ENCODE measurements at places on chromosomes 1 and 21.

DNA sequence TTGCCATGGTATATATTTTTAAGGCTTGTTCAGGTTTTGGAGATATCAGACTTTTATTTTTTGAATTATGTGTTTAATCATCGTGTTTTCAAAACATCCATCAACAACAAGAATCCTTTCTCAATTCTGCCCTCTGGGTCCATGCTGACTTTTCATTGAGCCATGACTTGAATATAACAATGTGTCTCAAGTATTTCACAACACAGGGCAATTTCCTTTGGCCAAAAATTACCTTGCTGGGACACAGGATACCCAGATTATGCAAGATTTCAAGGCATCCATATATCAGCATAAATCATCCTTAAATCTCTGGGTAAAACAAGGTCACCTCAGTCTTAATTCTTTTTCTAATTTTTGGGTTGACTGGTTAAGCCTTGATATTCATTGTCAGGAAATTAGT is 411.2 kb upstream of the USP24 start:
- no peak for DNase-seq

DNA sequence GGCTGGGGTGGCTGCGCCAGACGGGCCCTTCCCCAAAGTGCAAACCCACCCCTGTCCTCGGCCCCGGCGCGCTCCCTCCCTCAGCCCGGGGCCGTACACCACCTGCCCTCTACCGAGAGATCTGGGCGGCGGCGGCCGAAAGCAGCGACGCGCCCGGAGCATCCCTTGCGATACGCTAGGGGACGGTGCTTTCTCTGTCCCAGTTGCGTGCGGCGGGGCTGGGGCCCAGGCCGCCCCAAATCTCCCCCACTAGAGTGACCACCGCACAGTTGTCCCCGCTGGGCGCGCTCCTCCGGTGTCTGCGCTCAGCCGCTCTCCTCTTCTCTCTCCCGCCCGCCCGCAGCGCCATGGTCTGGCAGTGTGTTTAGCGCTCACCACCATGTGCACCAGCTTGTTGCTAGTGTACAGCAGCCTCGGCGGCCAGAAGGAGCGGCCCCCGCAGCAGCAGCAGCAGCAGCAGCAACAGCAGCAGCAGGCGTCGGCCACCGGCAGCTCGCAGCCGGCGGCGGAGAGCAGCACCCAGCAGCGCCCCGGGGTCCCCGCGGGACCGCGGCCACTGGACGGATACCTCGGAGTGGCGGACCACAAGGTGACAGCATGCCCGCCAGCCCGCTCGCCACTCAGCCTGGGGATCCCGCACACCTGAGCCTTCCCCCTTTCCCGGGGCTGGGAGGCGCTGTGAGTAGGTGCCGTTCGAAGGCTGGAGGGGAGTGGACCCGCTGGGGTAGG is 1.0 kb downstream of the ST6GALNAC5 start:
- no peak for DNase-seq

DNA sequence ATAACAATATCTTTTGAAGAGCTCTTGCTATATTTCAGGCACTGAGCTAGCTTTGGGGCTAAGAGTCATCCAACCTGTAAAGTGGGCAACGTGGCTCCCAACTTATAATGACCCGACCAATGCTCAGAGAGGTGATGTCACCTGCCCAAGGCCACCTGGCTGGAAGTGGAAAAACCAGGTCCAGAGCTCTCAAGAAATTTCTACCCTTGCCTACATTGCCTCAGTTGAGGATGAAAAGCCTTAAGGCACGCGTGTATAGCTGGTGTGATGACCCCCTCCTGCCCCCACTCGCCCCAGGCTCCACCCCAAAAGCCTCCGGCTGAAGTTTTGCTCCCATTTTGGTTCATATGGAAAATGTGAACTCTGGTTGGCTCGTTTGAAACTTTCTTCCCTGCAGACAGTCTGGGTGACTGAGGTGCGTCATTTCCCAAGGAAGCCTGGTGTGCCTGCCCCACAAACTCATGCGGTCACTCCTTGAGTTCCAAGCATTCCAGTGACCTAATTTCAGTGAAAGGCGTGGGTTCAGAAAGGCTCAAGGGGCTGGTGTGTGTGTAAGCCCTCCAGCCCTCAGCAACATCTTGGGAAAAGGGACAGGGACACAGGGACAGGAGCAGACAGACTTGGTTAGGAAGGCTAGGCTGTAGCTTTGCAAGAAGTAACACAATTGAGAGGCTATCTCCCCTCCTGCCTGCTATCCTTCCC is 20.5 kb downstream of the HTR1D start:
- no peak for DNase-seq

DNA sequence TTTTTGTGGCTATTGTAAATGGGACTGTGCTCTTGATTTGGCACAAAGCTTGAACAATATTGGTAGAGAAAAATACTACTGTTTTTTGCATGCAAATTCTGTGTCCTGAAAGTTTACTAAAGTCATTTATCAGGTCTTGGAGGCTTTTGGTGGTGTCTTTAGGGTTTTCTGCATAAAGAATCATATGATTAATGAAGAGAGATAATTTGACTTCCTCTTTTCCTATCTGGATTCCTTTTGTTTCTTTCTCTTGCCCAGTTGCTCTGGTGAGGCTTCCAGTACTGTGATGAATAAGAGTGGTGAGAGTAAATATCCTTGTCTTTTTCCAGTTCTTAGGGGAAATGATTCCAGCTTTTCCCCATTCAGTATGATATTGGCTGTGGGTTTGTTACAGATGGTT is 1166.7 kb downstream of the NCAM2 start:
- DNase-seq: no peak

- no peak for DNase-seq
Measured at GRCh38 chr1:193368302-193368701, 181.9 kb upstream of the B3GALT2 start.

DNA sequence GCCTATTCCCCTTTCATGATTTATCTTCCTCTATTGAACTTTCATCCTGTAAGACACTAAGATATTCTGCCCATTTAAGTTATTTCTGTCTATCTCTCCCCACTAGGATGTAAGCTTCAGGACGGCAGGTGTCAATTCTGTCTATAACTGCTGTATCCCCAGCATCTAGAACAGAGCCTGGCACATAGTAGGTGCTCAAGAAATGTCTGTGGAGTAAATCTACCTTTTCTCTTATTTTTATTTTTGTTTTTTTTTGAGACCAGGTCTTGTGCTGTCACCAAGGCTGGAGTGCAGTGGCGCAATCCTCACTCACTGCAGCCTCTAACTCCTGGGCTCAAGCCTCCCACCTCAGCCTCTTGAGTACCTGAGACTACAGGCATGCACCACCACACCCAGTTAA is 5.6 kb downstream of the CD52 start:
- DNase-seq: no peak

DNA sequence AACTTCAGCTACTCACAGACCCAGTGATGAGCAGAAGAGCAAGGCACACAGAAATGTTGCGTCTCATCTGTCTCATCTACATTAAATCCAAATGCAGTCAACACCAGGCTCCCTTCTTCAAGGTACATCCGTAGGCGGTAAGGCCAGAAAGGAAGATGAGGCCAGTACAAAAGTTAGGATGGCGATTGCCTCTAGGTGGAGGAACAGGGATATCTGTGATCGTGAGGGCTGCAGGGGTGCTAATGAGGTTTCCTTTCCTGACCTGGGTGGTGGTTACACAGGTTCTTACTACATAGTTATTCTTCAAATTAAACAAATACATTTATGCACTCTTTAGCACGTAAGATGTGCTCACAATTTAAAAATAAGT is 1.4 kb upstream of the MYBPH start:
- DNase-seq: no peak

DNA sequence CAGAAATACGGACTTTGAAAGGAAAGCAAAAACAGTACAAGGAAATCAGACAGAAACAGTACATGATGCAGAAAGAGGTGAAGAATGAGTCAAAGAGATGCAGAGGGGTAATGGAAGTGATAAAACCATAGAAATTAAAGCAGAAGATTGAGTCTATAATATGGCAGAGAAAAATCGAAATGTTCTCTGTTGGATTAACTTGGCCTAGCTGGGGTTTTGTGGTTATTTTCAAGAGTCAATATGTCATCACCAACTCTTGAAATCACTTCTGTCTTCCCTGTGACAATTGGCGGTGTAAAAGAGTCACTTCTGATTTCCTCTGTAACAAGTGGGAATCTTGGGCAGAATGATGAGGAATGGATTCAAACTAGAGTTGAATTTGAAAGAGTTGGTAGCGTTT is 7.4 kb downstream of the YTHDF2 start:
- DNase-seq: no peak

DNA sequence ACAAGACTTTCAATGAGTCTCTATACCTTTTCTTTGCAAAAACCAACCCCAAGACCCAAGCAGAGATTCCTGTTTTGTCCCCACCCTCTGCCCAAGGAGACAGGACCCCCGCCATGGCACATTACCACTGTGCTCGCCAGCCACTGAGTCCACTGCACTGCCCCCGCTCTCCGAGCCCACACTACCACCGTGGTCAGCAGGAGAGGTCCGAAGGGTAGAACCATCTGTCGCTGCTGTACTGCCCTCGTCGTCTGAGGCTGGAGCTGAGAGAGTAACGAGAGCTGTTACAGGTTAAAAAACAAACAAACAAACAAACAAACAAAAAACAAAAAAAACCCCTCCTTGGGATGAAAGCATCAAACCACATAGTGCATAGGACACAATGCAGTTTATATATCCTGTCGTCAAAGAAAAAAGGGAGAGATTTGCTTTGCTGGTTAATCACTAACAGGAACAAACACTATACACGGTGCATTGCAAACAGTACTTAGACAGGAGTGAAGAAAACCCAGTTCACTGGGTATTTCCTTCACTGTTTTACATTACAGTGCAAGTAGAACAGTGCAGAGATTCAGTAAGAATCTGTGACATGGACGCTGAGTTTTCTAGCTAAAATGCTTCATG is 71.0 kb downstream of the UBR4 start:
- DNase-seq: no peak

GRCh38 chr1:113557187-113557586 is 166.9 kb downstream of the MAGI3 start:
- no peak for DNase-seq

- no peak for DNase-seq
Measured at GRCh38 chr1:171985639-171986038, 144.3 kb downstream of the DNM3 start.

DNA sequence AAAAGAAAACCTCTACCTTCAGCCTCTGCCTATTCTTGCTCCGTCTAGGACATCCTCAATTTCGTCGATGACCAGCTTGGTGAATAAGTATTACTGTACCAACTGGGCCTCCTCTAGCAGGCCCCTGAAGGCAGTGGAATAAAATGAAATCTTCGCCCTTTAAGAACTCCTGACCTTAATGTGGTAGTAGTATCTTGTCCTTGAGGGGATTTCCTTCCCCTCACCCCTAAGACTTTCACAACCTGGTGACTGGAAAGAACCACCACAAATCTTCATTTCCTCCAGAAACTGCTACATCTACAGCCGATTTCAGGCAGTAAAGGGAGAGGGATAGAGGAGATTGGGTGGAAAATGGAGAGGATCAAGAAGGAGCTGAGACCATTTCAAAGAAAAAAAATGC is 1.6 kb upstream of the HAX1 start:
- no peak for DNase-seq

GRCh38 chr1:7234471-7234755 is 449.2 kb downstream of the CAMTA1 start:
- no peak for DNase-seq

- DNase-seq: no peak
Measured at GRCh38 chr1:169109561-169110134, 3.2 kb downstream of the ATP1B1 start.

- no peak for DNase-seq
Measured at GRCh38 chr1:24108334-24109165, 3.4 kb downstream of the MYOM3 start.

DNA sequence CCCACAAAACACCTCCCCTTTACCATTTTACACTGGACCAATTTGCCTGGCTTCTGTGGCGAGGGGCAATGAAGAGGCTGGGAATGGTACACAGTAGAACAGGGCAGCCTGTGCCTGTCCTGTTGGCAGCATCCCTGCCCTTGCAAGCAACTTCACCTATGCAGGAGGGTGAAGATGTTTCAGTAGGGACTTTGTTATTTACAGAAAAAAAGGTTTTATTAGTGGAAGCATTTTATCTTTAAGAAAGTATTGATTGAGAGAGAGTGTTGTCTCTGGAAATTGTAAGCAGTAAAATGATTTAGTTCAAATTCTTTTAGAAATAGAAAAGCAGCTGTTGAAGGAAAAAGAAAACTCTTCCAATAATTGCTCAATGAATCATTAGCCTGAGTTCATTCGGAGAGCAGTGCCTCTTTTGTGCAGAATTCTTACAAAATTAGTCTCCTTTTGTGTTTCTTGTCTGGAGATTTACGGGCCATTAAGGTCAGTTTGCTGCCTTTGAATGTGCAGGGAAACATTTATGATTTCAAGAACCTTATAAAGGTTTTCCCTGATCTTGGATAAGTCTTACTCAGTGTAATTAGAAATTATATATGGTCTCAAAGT is 49.1 kb downstream of the HHAT start:
- no peak for DNase-seq

GRCh38 chr1:79052829-79053449 is 46.4 kb upstream of the ADGRL4 start:
- DNase-seq: no peak

GRCh38 chr1:212346601-212347000 is 61.4 kb downstream of the PPP2R5A start:
- DNase-seq: no peak

- no peak for DNase-seq
Measured at GRCh38 chr1:214974002-214974401, 108.5 kb upstream of the KCNK2 start.

GRCh38 chr1:205488074-205488723 is 16.3 kb upstream of the CDK18 start:
- no peak for DNase-seq

- DNase-seq: no peak
Measured at GRCh38 chr21:17451364-17451891, 61.4 kb upstream of the CXADR start.

Data from stimulated activated CD8-positive, alpha-beta memory T cell treated with anti-CD3 and anti-CD28 coated beads, Interleukin-4, amount 100 ng/mL, for 1 hour (primary cell).